ENCODE measurements at places on chromosomes 16 and 17. TPM values are rescaled to one million over a fixed set of nuclear protein-coding genes. Genes with fewer than 3 reads are reported as not detected.

GRCh38 chr16:75541236-75541635 is 5.3 kb upstream of the CHST5 start:
- H3K27ac ChIP-seq = no peak overlapping the region
- H3K4me1 ChIP-seq = no peaks in the 10 kb centered on the region
- DNase-seq = no peak
- no peaks in the 10 kb centered on the region for H3K27me3 ChIP-seq
- H3K36me3 ChIP-seq = 0 out of 2 replicates have a peak, but pooled peaks cover 2% of the 10 kb centered on the region

DNA sequence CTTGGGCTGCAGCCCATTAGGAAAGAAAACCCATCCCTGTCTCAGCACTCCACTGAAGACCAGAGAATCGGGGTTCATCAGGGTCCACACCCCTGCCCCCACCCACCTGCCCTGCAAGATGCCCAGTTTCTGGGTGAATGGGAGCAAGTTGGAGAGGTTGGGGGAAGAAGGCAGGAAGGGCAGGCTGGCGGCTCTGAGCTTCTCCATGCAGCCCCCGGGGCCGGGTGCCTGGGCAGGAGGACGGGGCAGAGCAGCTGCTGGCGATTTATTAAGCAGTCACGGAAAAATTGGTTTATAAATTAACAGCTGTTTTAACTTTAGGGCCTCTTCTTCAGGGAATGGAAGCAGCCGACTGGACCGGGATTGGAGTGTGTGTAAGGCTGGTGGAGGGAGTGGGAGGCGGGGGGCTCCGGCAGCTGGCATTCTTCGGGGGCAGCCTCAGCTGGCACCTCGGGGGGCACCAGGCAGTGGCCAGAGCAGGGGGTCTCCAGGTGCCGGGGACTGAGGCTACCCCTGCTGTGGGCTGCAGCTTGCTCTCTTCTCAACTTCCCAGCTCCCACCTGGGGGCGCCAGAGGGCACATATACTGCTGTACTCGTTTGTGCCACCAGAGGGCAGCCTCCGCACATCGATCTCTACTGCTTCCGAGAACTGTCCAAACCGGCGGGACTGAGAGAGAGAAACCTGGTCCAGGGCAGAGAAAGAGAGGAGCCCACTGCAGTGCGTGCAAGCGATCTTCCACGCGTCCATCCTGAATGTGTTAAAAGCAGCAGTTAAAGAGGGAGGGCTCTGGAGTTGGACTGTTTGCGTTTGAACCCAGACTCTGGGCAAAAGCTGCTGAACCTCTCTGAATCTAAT is 5.0 kb upstream of the PPP1R1B start:
- DNase-seq = peak; percentile 91
- H3K4me3 ChIP-seq = no peak overlapping the region
- peaks cover 31% of the 10 kb centered on the region for H3K4me1 ChIP-seq
- no peak overlapping the region for H3K27ac ChIP-seq
- peaks cover 82% of the 10 kb centered on the region for H3K27me3 ChIP-seq
- no peaks in the 10 kb centered on the region for H3K36me3 ChIP-seq

- H3K36me3 ChIP-seq = no peaks in the 10 kb centered on the region
- H3K27ac ChIP-seq = no peak overlapping the region
- peaks cover 4% of the 10 kb centered on the region for H3K27me3 ChIP-seq
Observed at GRCh38 chr16:85944572-85945423, 45.8 kb downstream of the IRF8 start.

GRCh38 chr16:24382762-24383407 is 126.8 kb downstream of the CACNG3 start:
- H3K36me3 ChIP-seq = peaks cover 36% of the 10 kb centered on the region
- no peak overlapping the region for H3K27ac ChIP-seq
- H3K27me3 ChIP-seq = peaks cover 94% of the 10 kb centered on the region
- H3K4me3 ChIP-seq = no peak overlapping the region
- DNase-seq = no peak
- peaks cover 36% of the 10 kb centered on the region for H3K4me1 ChIP-seq

DNA sequence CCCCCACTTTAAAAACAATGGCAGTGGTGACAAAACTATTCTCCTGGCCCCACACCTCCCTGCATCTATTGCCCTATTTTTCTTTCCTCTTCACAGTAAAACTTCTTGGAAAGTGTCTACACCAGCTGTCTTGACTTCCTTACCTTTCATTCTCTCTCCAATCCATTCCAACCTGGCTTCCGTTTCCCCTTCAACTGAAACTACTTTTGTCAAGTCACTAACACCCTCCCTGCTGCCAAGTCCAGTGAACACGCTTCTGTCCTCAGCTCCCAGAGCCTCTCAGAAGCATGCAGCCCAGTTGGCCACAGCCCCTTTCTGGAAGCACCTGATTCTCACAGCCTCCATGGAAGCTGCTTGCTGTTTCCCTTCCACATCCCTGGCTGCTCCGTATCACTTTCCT is 4.0 kb upstream of the SCN4A start:
- no peak overlapping the region for H3K4me3 ChIP-seq
- H3K4me1 ChIP-seq = 0 out of 2 replicates have a peak, but pooled peaks cover 5% of the 10 kb centered on the region
- no peak for DNase-seq
- no peak overlapping the region for H3K27ac ChIP-seq
- no peaks in the 10 kb centered on the region for H3K36me3 ChIP-seq

- H3K4me3 ChIP-seq = peak overlapping the region; percentile 85
- DNase-seq = peak; percentile 92
- H3K27ac ChIP-seq = no peak overlapping the region
- H3K27me3 ChIP-seq = peaks cover 17% of the 10 kb centered on the region
- H3K4me1 ChIP-seq = peaks cover 16% of the 10 kb centered on the region
- H3K36me3 ChIP-seq = no peaks in the 10 kb centered on the region
Observed at GRCh38 chr17:41666708-41667279, 21.9 kb upstream of the EIF1 start.

GRCh38 chr17:65394811-65395472 is 166.5 kb downstream of the AXIN2 start:
- H3K36me3 ChIP-seq = no peaks in the 10 kb centered on the region
- H3K4me1 ChIP-seq = no peaks in the 10 kb centered on the region
- H3K27me3 ChIP-seq = no peaks in the 10 kb centered on the region
- H3K27ac ChIP-seq = no peak overlapping the region
- no peak overlapping the region for H3K4me3 ChIP-seq
- no peak for DNase-seq

DNA sequence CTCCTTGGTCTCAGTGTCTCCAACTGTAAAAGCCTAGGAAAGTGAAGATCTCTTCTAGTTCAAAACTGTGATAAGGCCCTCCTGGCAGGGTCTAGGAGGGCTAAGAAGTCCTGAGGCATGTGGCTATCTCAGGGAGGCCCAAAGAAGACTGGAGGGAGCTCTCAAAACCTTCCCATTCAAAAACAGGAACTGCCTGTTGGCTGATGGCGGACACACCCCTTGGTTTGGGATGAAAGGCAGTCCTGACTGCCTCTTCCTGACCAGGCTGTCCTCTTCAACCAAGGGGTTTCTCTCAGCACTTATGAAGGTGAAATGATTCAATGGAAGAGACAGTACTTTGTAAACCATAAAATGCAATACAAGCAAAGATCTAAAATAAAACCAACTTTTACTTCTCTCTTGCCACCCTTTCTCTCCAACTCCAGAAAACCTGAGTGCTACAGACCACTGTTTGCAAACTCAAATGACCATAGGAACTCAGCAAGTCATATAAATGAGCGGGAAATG is 4.7 kb downstream of the ZNF764 start:
- DNase-seq = no peak
- peak overlapping the region; percentile 58 for H3K27ac ChIP-seq
- peaks cover 18% of the 10 kb centered on the region for H3K4me1 ChIP-seq
- H3K27me3 ChIP-seq = no peaks in the 10 kb centered on the region
- H3K4me3 ChIP-seq = no peak overlapping the region
- peaks cover 18% of the 10 kb centered on the region for H3K36me3 ChIP-seq

DNA sequence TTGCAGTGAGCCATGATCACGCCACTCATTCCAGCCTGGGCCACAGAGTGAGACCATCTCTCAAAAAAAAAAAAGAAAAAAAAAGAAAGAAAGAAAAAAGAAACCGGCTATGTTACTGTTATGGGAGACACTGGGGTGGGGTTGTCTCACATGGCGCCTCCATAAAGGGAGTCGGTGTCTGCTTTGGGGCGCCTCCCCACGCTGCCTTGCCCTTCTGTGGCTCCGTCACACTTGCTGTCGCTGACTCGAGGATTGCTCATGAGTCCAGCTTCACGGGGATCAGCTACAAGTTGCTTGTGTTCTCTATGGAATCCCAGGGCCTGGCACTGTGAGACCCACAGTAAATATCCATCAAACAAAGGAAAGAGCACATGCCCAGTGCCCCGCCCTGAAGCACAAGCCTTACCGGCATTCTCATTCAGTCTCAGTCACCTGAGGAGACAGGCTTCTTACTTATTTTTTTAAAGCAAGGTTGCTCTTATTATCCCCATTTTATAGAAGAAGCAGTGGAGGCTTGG is 40.6 kb upstream of the ZNF423 start:
- H3K4me1 ChIP-seq = no peaks in the 10 kb centered on the region
- H3K36me3 ChIP-seq = no peaks in the 10 kb centered on the region
- DNase-seq = no peak
- H3K4me3 ChIP-seq = no peak overlapping the region
- H3K27ac ChIP-seq = no peak overlapping the region

DNA sequence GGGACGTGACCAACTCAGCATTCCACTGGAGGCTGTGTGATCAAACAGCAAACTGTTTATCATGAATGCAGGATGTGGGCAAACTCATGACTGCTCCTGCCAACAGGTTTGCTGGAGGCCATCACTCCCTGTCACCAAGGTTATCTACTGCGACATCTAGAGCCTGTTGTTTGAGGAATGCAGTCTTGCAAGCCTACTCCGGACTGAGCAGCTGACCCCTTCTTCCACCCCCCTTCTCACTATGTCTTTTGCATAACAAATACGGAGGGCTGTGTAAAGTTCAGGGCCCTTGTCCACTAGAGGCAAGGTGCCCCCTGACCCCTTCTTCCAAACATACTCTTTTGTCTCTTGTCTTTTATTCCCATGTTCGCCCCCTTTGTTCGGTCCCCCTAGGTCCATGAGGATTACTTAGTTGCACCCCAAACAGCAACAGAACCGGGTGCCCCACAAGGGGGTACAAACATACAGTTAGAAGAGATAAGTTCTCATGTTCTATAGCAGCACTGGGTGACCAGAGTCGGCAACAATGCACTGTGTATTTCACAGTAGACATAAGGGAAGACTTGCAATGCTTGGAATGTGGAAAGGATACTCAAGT is 28.7 kb downstream of the MEAK7 start:
- no peak overlapping the region for H3K27ac ChIP-seq
- H3K27me3 ChIP-seq = no peaks in the 10 kb centered on the region
- no peaks in the 10 kb centered on the region for H3K4me1 ChIP-seq
- DNase-seq = no peak

DNA sequence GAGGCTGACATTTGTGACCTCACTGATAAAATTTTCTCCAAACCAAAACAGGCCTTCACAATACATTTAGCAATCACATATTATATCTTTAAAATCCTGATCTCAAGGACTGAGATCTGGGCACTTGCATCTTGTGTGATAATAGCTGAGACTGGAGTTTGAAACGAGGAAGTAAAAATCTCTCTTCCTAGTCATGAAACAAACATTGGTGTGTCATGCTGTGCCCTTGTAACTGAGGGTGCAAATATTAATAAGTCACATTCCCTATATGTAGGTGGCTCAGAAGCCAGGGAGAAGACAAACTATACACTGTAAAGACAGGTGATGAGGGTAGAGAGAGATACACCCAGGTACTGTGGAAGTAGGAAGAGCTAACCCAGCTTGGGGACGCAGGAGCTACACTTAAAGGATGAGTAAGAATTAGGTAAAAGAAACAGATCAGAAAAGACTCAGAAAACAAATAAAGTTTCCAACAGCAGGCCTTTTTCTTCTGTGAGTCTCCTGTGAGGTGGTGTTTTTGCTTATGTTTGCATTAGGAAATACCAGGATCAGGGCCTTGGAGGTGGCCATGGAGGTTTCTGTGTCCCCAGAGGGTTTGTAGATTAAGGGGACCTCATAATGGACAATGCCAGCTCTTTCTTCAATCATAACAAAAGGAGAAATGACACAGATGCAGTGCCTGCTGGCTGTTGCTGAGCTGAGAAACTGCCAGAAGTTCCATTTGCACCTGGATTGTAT is 335.7 kb downstream of the GRIN2A start:
- peak overlapping the region; percentile 77 for H3K27ac ChIP-seq
- DNase-seq = no peak
- no peaks in the 10 kb centered on the region for H3K36me3 ChIP-seq

- peaks cover 12% of the 10 kb centered on the region for H3K36me3 ChIP-seq
- no peak overlapping the region for H3K27ac ChIP-seq
- no peak overlapping the region for H3K4me3 ChIP-seq
Observed at GRCh38 chr17:11736613-11737312, 138.5 kb downstream of the DNAH9 start.

DNA sequence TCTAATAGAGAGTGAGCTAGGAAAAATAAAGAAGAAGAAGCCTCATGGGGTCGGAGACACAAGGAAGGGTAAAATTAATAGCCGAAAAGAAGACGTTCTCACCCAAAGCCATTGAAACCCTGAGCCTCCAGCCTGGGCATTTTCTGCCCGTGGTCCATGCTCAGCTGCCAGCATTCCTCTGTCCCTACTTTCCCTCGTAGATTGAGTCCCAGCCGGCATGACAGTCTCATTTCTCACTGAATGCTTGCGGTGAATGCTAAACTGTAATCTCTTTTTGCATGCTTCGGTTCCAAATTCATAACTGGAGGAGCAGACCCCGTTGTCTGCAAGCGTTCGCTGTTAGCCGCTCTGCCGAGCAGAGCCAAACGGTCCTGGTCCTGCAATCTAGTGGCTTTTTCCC is 54.0 kb upstream of the COX10 start:
- no peak overlapping the region for H3K4me3 ChIP-seq
- no peak overlapping the region for H3K27ac ChIP-seq
- DNase-seq = no peak
- H3K4me1 ChIP-seq = peaks cover 19% of the 10 kb centered on the region

GRCh38 chr16:84356591-84357116 is 11.7 kb upstream of the ATP2C2 start:
- DNase-seq = no peak
- H3K27ac ChIP-seq = no peak overlapping the region
- no peaks in the 10 kb centered on the region for H3K36me3 ChIP-seq
- no peak overlapping the region for H3K4me3 ChIP-seq
- no peaks in the 10 kb centered on the region for H3K27me3 ChIP-seq

GRCh38 chr16:2077016-2077415 is 29.2 kb downstream of the TSC2 start:
- no peak overlapping the region for H3K27ac ChIP-seq
- DNase-seq = no peak
- H3K4me1 ChIP-seq = no peaks in the 10 kb centered on the region
- peaks cover 3% of the 10 kb centered on the region for H3K36me3 ChIP-seq
- no peak overlapping the region for H3K4me3 ChIP-seq

- no peak overlapping the region for H3K27ac ChIP-seq
- no peaks in the 10 kb centered on the region for H3K27me3 ChIP-seq
- H3K36me3 ChIP-seq = peaks cover 50% of the 10 kb centered on the region
- H3K4me3 ChIP-seq = no peak overlapping the region
- H3K4me1 ChIP-seq = peaks cover 4% of the 10 kb centered on the region
Observed at GRCh38 chr16:56828647-56829046, 36.4 kb upstream of the SLC12A3 start.

EPN3 gene
- 8.8 TPM for total RNA-seq

ABCA10 gene
- total RNA-seq = not detected

SLC5A10 gene
- not detected for total RNA-seq

PRCD gene
- total RNA-seq = 4.5 TPM

TBC1D28 gene
- total RNA-seq = 0.09 TPM
